ENCODE measurements at places on chromosomes 11 and 22.

- DNase-seq = no peak
Measured at GRCh38 chr22:31350410-31350863, 4.3 kb upstream of the PATZ1 start.

GRCh38 chr22:43921370-43921769 is 2.2 kb upstream of the PNPLA3 start:
- no peak for DNase-seq

DNA sequence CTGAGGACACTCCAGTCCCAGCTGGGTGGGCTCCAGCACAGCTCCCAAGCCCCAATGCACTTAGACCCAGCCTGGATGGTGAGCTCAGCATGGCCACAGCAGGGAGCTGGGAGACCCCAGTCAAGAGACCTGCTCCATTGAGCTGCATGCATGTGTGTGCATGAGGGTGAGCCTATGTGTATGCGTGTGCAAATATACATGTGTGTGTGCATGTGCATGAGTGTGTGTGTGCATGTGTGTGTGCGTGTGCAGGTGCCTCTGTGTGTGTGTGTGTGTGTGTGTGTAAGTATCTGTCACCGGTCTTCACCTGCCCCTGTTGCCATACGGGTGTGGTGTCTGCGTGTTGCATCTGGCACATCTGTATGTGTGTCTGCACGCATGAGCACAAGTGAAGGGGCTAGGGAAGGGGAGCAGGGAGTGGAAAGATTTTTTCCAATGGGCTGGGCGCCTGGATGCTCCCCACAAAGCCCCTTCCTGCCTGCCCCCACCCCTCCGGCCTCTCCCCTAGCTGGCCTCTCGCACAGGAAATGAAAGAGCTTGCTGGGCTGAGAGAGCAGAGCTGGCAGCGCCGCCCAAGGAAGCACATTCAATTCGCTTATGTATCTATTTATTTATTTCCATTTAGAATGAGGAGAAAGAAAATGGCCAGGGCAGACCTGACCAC is 4.1 kb downstream of the TSPAN32 start:
- peak; percentile 54 for DNase-seq

- DNase-seq = no peak
Measured at GRCh38 chr11:113504071-113504470, 28.9 kb upstream of the DRD2 start.

GRCh38 chr11:5380740-5381342 is 2.8 kb upstream of the OR51M1 start:
- peak; percentile 40 for DNase-seq

GRCh38 chr11:119166368-119167076 is 2.0 kb upstream of the NLRX1 start:
- DNase-seq = no peak

- DNase-seq = no peak
Measured at GRCh38 chr11:8773916-8774539, 91.4 kb downstream of the RPL27A start.

GRCh38 chr11:2533587-2534133 is 88.9 kb downstream of the KCNQ1 start:
- no peak for DNase-seq

- no peak for DNase-seq
Measured at GRCh38 chr22:36101756-36102155, 58.8 kb downstream of the APOL3 start.

DNA sequence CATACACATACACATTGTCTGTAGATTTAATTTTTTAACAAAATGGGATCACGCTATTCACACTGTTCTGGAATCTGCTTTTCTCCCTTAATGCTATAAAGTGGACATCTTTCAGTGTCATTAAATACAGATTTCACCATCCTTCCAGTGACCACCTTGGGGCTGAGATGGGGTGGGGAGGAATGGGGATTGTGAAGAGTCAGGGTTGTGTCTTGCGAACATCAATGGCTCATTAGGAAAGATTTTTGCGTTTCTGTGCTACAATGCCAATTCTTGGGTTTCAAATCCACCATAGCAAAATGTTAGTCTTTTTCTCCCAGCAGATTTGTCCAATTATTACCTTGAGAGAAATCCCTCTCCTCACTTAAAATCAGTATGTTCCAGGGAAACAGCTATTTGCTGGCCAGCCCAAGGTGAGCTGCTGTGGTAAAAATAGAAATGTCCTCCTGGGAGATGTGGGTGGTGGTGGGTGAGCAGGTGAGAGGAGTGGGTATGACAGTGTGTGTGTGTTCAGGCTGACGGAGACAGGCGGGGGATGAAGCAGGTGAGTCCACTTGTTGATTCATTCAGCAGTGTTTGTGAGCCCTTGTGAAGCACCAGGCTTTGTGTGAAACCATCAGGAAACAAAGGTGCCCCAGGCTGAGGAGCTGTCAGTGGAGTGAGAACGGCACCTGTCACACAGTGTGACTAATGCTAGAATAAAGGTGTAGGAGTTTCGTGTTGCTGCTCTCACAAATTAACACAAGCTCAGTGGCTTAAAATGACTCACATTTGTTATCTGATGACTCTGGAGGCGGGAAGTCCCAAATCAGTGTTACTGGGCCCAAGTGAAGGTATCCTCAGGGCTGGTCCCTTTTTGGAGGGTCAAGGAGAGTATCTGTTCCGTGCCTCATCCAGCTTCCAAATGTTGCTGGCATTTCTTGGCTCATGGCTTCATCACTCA is 1.7 kb upstream of the CBX6 start:
- peak; percentile 90 for DNase-seq

DNA sequence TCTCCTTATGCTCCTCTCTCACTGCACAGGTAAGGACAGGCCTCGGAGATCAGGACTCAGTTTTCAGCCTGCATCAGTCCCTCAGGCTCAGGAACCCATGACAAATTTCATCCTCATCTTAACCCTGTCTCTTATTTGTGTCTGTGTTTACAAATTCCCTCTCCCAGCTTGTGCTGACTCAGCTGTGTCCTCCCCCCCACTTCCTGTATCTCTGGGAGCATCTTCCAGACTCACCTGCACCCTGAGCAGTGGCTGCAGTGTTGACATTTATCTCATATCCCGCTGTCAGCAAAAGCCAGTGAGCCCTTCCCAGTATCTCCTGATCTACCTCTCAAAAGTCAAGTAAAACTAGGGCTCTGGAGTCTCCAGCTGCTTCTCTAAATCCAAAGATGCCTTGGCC is 65.6 kb upstream of the VPREB1 start:
- DNase-seq = no peak

GRCh38 chr11:31641477-31642062 is 132.0 kb downstream of the ELP4 start:
- no peak for DNase-seq

- DNase-seq = no peak
Measured at GRCh38 chr11:71971680-71972079, 27.0 kb upstream of the IL18BP start.

DNA sequence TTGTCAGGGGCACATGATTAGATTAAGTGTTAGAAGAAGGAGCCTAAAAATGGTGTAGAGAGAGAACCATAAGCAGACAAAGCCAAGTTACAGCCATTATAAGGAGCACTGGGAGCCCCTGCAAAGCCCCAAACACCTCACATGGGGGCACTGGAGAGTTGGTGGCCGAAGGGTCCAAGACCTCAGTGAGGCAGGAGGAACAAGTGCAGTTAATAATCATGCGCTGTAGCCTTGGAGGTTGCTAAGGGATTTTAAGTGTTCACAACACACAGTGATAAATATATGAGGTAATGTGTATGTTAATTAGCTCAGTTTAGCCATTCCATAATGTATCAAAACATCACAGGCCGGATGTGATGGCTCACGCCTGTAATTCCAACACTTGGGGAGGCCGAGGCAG is 54.4 kb upstream of the JAM3 start:
- DNase-seq = no peak

GRCh38 chr11:110857892-110858546 is 145.8 kb upstream of the ARHGAP20 start:
- DNase-seq = no peak

DNA sequence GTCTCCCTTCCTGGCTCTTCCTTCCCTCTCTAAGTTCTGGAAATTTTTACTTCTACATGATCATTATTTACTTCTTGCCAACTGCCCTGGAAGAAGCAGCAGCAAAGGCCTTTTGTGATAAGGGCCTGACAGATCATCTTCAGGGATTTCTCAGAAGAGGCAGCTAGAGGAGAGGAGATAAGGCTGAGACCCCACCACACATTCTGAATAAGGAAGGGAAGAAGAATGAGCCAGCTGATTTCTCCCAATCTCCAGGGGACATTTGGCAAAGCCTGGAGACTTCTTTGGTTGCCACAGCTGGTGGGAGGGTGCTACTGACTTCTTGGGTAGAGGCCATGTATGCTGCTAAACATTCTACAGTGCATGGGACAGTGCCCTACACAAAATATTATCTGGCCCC is 122.4 kb upstream of the OR9Q1 start:
- DNase-seq = no peak

DNA sequence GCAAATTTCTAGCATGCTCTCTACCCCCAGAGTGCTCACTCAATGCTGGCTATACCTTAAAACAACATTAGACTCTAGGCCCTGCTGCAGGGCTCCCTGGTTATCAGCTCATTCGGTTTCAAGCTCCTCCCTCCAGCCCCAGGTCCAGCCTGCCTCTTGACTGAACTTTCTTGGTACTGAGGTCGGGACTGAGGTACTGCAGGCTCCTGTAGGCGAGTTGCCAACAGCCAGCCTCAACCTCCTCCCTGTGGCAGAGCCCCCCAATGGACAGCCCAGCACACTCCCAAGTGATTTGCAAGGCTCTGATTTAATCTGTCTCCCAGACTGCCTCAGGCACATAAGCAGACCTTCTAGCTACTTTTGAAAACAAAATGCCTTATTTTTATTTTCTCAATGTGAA is 73.6 kb upstream of the EIF3M start:
- no peak for DNase-seq

DNA sequence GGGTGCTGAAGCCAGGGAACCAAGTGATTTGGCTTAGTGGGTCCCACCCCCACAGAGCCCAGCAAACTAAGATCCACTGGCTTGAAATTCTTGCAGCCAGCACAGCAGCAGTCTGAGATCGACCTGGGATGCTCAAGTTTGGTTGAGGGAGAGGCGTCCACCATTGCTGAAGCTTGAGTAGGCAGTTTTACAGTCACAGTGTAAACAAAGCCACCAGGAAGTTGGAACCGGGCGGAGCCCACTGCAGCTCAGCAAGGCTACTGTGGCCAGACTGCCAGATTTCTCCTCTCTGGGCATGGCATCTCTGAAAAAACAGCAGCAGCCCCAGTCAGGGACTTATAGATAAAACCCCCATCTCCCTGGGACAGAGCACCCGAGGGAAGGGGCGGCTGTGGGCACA is 424.1 kb upstream of the TENM4 start:
- no peak for DNase-seq

DNA sequence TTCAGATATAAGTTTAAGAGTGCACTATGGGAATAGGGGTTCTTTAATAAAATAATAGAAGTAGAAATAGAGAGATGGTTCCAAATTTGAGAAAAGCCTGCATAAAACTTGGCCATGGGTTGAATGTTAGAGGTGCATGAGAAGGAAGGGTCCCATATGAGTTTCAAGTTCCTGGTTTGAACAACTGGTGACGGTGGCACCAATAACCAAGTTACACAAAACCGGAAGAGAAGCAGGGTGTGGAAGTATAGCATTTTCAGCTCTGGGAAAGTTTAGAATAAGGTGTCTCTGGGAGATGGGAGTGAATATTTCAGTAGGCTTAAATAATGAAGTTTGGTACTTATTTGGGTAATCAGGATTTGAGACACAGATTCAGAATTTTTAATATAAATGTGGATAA is 2.4 kb downstream of the CASP1 start:
- no peak for DNase-seq

DNA sequence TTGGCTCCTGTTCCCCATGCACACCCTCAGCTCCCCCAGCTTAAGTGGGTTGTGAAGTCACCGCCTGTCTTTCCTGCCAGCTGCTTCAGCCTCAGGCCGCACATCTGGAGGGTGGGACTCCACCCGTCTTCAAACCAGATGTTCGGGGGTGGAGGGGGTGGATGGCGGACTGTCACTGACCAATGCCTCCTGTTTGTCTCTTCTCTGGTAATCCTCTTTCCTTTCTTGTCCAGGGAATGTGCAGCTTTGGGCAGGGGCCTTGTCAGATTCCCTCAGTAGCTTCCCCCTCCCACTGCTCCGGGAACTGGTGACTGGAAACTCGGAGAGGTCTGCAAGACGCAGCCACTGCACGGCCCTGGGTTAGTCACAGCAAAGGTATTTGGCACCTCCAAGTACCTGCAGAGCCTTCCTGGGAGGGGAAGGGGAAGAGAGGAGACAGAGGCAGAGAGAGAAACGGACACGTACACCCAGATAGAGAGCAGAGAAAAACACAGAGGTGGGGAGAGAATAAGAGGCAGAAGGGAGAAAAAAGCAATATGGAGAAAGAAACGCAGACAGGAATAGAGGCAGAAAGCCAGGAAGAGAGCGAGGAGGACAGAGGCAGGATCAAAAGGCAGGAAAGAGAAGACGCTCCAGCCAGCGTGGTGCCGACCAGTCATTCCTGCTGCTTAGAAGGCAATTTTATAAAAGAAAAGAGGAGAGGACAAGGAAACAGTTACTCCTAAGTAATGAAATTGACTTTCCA is 56.1 kb upstream of the TIMP3 start:
- no peak for DNase-seq

DNA sequence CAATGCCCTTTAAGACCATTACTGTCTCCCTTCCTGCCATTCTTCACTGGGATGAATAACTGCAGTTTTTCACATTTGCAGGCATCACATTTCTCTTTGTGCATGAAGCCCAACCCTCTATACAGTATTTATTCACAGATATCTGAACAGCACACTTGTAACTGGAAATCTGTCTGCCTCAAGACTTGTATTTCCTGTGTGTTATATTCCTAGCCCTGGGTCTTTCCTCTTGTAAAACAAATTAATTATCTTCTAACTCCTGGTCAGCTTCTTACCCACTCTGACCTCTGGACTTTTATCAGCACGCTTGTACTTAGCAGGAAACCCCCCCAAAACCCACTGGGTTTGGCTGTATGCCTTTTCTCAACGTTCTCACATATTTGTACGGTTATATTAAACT is 2.0 kb downstream of the CSRP3 start:
- DNase-seq = no peak

GRCh38 chr11:73195191-73196007 is 22.7 kb upstream of the P2RY2 start:
- DNase-seq = no peak

DNA sequence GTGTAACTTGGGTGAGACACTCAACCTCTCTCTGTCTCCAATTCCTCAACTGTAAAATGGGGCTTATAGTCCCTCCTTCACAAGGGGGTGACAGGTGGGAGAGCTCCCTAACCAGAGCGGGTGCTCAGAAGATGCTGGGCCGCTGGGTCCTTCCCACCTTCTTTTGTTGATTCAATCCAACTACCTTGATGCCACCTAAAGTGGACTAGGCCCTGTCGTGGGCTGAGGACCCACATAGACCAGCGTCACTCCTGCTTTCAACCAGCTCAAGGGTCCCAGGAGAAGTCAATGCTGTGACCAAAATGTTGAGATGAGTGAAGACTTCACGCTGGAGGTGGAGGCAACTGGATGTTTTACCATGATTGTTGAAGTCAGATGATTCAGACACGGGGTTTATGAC is 72.7 kb upstream of the WNT11 start:
- no peak for DNase-seq

GRCh38 chr11:130533113-130533798 is 84.8 kb downstream of the ADAMTS15 start:
- DNase-seq = no peak
